CD4-positive, alpha-beta T cell (primary cell): ENCODE measurements at places on chromosomes 6 and 20.

- no peak overlapping the region for H3K4me3 ChIP-seq
- H3K27ac ChIP-seq: no peak overlapping the region
- DNase-seq: no peak
- no peaks in the 10 kb centered on the region for H3K36me3 ChIP-seq
- no peaks in the 10 kb centered on the region for H3K4me1 ChIP-seq
- no peaks in the 10 kb centered on the region for H3K27me3 ChIP-seq
Measured at GRCh38 chr6:152420696-152421095, 216.5 kb downstream of the SYNE1 start.

DNA sequence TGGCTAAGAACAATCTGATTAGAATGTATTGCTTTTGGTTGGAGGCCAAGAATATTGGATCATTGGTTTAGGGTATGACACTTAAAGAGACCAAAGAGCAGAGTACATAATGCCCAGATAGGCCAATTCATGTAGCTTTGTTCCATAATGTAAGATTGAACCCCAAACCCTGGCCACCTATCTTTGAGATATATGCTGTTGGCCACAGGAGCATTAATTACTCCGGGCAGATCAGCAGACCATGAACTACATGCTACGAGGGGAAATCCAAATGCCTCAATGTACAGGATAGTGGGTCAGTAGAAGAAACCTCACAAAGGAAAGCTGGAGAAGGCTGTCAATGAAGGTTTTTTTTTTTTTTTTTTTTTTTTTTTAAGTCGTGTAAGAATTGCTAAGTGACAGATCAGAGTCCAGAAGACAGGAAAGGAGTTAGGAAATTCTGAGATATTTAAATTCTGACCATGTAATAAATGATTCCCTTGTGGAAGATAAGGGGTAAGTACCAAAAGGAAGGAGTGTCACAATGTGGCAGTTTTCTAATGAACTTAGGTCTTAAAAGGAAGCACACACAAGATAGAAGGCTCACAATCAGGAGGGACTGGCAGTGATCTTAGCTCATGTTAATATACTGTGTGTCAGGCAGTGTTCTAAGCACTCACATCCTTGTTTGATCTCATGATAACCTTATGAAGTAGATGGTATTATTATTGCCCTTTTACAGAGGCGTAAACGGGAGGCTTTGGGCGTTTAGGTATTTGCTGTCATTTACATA lies 61.4 kb downstream of the CARMIL1 start:
- H3K4me3 ChIP-seq: no peak overlapping the region
- DNase-seq: no peak
- no peaks in the 10 kb centered on the region for H3K27me3 ChIP-seq
- no peaks in the 10 kb centered on the region for H3K36me3 ChIP-seq

DNA sequence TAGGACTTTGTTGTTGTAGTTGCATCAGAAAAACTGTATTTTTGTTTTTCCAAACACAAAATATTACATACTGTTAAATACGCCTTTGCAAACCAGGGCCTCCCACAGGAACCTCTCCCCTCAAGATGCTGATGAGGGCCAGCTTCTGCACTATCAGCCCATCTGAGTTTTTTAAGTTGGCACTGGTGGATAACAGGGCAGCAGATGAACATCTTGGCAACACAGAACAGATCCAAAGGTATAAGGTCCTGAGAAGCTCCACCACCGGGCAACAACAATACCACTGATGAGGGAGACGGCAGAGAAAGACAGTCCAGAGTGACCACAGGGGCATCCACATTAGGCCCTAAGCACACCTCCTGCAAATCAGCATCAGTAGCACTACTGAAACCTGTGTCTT lies 177.7 kb downstream of the DLL1 start:
- no peak overlapping the region for H3K27ac ChIP-seq
- no peaks in the 10 kb centered on the region for H3K4me1 ChIP-seq
- H3K36me3 ChIP-seq: no peaks in the 10 kb centered on the region
- H3K27me3 ChIP-seq: no peaks in the 10 kb centered on the region

DNA sequence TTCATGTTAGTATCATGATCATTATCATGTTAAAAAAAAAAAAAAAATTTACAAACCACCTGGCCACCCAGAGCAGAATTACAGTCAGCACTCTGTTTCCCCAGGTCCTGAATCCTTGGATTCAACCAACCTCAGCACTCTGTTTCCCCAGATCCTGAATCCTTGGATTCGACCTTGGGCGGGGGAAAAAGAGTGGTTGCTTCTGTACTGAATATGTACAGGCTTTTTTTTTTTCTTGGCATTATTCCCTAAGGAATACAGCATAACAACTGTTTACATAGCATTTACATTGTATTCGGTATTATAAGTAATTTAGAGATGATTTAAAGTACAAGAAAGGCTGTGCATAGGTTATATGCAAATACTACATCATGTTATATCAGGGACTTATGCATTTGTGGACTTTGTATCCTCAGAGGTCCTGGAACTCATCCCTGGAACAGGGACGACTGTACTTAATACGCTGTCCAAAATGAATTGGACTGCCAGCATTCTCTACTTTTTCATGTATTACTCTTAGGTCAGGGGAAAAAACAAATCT lies 31.2 kb downstream of the GCNT2 start:
- no peak overlapping the region for H3K4me3 ChIP-seq
- H3K36me3 ChIP-seq: no peaks in the 10 kb centered on the region
- no peak overlapping the region for H3K27ac ChIP-seq

DNA sequence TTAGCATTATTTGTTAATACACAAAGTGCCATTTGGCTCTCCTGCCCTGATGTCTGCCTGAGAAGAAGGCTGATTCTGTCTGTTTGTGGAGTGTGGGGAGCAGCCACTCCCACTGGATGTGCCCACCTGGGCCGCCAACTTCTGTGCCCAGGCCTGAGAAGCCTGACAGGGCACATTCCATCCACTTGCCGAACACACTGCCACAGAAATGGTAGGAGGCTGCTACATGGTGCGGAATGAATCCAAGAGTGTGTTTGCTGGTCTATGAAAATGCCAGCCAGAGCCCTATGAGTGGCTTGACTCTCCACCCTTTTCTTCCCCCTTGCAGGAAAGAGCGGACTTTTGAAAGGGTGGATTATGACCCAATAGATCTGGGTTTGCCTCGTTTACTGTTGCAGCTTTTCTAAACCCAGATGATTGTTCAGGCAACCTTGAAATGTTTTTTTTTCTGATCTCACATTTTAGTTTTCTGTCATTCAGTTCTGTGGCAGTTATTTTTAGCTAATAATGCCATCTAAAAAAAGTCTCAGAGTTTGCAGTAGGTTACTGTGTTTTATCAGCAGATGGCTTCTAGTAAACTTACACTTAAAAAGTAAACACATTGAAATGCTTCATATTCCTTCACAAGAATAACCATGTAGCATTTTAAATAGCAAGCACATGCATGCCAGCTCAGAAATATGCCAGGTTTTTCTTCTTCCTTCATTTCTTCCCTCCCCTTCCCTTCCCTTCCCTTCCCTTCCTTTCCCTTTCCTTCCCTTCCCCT lies 196.5 kb downstream of the SLC35F1 start:
- H3K4me3 ChIP-seq: no peak overlapping the region
- no peaks in the 10 kb centered on the region for H3K4me1 ChIP-seq

DNA sequence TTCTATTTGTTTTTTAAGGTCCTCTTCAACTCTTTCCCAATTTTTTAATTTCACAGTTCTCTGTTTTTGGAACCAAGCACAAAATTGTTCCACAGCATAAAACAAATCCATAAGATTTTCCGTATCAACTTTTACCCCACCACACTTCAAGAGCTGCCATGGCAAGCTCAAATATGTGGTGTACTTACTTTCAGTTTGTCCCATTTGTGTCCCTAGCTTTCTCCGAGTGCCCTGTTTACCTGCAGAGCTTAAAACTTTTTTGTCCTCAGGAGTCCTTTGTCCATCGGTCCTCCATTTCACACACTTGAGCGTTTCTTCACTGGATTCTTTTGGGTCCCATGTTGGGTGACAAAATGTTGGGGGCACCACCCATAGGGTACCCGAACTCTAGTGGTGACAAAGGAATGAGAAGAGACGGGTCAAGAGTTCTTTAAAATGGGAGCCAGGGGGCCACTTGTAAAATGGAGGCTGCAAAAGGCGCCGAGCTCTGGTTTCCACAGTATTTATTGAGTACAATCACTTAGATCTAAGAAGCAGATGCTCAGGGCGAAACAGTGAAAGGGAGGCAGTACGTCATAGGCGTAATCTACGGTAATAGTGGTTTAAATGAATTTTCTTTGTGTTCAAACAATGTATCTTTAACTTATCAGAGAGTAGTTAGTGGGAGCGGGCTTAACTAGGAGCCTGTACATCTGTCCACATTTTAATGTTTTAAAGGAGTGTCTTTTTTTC lies 39.8 kb upstream of the SERINC1 start:
- no peaks in the 10 kb centered on the region for H3K36me3 ChIP-seq
- H3K4me1 ChIP-seq: no peaks in the 10 kb centered on the region
- no peak overlapping the region for H3K4me3 ChIP-seq
- no peak for DNase-seq

DNA sequence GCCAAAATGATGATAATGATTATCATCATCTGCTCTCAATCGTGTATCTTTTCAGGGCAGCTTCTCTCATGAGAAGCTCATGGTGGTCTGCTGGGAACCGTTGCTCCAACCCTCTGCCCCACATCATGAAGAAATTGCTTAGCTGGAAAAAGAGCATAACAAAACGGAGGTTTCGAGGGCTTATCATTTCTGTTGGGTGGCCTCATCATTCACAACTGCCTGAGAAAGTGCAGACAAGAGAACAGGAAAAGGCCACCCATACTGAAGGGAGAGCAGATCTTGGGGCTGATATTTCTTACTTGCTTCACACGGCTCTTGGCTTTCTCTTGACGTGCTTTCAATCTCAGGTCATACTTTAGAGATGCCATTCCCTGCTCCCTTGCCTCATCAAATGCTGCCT lies 471.6 kb downstream of the CD83 start:
- no peaks in the 10 kb centered on the region for H3K4me1 ChIP-seq
- H3K36me3 ChIP-seq: no peaks in the 10 kb centered on the region
- no peak overlapping the region for H3K4me3 ChIP-seq

- no peaks in the 10 kb centered on the region for H3K27me3 ChIP-seq
- peaks cover 10% of the 10 kb centered on the region for H3K4me1 ChIP-seq
- peak; percentile 11 for DNase-seq
Measured at GRCh38 chr6:126337323-126337722, 2.6 kb upstream of the CENPW start.

DNA sequence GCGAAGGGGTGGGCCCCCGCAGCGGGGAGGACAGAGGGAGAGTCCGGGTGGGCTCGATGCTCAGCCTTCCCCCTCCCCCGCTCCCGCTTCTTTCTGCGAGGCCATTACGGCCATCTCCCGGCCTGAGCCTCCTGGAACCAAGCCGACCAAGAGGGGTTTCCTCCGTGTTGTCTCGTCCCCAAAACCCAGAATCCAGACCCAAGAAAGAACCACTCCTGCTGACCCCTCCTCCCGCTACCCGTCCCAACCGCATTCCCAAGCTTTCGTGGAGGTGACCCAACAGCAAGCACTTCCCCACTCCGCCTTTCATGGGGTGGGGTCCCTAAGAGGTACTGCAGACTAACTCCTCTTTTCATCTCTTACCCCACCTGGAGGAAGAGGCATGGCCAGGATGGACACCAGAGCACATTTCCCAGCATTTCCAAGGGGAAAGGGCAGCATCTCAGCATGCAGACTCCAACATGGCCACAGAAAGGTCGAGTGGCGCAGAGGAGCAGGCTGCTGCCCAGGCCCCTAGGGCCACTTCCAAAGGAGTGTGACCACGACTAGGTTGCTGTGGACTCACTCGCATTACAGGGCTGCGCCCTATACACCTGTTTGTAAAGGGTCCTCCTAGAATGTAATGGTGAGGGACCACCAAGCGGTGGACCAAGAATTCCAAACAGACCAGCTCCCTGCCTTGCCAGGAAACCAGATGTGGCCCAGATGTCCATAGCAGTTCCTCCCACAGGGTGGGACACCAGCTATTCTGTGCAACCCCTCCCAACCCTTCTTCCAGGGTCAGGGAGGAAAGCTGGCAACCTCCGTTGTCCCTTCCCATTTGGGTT lies 53.4 kb downstream of the MRPL14 start:
- H3K27me3 ChIP-seq: peaks cover 5% of the 10 kb centered on the region
- H3K36me3 ChIP-seq: no peaks in the 10 kb centered on the region
- H3K4me3 ChIP-seq: peak overlapping the region; percentile 61
- no peak overlapping the region for H3K27ac ChIP-seq

DNA sequence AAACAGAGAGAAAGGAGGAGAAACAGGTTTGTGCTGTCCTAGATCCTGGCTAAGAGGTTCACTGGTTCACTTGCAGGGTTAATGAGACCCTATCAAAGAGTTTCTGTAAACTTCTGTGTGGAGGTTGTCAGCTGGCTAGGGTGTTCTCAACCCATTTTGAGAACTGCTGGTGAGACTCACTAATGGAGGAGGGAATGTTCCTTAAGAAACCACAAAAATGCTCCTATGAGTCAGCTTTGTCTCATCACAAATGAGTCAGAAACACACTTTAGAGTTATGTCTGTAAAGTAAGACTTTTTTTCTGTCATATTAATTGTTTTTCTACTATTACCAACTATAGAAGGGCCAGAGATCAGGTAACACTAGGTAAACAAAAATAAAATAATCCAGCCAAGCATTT lies 884.4 kb downstream of the PHF3 start:
- no peaks in the 10 kb centered on the region for H3K4me1 ChIP-seq
- DNase-seq: no peak
- H3K27ac ChIP-seq: no peak overlapping the region
- H3K36me3 ChIP-seq: no peaks in the 10 kb centered on the region

DNA sequence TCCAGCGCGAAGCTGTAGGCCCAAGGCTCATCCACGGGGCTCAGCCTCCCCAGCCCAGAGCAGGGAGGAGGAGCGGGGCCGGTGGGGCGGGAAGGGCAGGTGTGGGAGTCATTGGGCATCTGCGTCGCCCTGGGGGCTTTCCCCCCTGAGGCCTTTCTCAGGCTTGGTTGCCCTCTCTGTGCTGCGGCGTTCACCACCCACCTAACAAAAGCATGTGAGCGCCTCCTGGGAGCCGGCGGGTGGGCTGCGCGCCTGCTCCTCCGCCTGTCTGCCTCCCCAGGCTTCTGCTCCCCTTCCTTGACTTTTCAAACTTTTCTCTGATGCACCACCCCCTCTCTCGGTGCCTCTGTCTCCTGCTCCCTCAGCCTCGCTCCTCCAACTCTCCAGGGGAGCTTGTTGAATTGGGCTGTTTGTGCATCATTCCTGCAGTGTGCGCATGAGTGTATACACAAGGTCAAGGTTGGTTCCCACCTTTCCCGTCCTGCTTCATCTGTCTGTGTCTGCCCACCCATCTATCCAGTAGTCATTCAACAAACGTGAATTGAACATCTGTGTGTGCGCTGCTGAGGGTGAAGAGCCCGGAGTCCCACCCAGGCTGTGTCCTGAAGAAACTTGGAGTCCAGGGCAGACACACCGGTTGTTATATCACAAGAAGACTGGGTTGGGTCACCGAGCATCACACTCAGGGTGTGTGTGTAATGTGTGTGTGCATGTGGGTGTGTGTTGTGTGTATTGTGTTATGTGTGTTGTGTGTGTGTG lies 82.4 kb upstream of the NNAT start:
- DNase-seq: no peak
- no peak overlapping the region for H3K4me3 ChIP-seq
- H3K36me3 ChIP-seq: no peaks in the 10 kb centered on the region
- H3K27ac ChIP-seq: no peak overlapping the region
- no peaks in the 10 kb centered on the region for H3K27me3 ChIP-seq
- no peaks in the 10 kb centered on the region for H3K4me1 ChIP-seq

DNA sequence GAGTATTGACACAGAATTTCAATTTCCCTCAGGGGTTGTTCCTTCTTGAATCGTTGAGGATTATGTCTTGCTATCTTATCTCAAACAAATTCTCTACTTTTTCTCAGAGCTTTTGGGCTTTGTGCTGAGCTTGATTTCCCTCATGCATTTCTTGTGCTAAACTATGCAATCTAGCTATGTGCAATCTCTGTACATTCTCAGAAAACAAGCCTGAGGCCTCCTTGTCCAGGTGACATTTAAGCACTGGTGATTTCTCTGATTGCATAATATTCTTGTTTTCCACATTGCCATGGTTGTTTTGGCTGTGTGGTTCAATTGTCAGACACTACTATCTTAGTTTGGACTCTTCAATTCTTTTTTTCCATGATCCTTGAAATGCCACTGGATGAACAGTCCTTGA lies 81.2 kb upstream of the MAN1A1 start:
- H3K4me1 ChIP-seq: no peaks in the 10 kb centered on the region
- no peaks in the 10 kb centered on the region for H3K36me3 ChIP-seq
- no peak overlapping the region for H3K27ac ChIP-seq
